ENCODE measurements at places on chromosomes 3 and 15.

DNA sequence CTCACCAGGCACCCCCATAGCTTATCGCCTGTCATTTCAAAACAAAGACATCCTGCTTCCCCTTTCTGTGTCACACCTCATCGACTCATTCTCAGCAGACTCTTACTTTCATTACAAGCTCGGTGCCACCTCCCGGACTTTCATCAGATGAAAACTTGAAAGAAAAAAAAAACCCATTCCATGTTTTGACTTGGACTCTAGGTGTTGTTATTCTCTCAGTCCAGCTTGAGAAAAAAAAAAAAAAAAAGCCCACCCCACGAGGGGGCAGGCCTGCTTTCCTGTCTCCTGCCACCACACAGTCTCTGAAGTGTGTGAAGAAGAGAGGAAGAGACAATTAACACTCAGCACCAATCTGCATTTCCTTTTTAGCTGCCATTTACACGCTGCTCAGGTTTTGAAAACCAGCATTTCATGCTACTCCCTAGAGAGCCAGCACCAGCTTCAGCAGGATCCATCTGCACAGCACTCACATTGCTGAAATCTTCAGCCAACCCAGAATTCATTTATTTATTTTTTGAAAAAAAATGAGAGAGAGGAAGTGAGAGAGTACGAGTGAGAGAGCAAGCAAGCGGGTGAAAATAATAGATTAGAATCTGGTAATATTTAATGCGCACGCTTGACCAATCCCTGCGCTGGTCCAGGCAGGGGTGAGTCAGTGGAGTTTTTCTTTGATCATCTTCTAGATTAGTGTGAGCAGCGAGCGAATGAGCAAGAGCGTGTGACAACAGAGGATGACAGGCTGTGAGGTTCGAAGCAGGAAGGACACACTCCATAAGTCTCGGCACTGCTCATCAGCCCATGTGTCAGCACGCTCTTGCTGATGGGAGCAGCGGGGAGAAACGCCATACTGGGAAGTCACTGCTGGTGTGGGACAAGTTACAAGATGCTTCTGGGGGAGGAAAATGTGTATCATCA, 23.5 kb downstream of the ZNF80 start:
- DNase-seq = peak; percentile 41

GRCh38 chr3:59161048-59161447, 111.2 kb upstream of the CFAP20DC start:
- DNase-seq = no peak

DNA sequence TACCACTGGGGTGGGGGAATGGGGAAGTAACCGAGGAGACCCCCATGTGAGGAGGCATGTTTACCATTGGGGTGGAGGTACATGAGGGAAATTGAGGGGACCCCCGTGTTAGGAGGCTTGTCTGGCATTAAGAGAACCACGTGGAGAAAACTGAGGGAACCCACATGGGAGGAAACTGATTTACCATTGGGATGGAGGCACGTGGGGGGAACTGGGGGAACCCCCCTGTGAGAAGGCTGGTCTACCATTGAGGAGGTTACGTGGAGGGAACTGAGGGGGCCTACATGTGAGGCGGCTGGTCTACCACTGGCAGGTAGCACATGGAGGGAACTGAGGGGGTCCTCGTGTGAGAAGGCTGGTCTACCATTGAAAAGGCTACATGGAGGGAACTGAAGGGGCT, 159.4 kb downstream of the FBLN2 start:
- no peak for DNase-seq

DNA sequence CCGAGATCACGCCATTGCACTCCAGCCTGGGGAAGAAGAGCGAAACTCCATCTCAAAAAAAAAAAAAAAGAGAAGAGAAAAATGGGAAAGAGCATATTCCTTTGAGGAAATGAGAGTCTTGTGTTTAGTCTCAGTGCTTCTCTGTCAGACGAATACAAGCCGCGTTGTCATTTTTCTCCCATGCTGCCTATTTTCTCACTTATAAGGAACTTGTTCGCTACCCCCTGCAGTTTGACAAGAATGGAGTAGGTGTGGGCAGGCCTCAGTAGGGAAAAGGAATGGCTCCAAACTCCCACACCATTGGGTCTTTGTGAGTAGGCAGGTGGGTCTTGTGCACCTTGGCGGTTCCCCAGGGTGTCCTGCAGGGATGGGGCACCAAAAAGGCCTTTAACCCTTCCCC, 6.5 kb downstream of the GPR160 start:
- DNase-seq = no peak

- no peak for DNase-seq
Observed at GRCh38 chr3:140131895-140132294, 196.9 kb downstream of the CLSTN2 start.

- no peak for DNase-seq
Observed at GRCh38 chr3:174342941-174343501, 516.1 kb upstream of the NAALADL2 start.

DNA sequence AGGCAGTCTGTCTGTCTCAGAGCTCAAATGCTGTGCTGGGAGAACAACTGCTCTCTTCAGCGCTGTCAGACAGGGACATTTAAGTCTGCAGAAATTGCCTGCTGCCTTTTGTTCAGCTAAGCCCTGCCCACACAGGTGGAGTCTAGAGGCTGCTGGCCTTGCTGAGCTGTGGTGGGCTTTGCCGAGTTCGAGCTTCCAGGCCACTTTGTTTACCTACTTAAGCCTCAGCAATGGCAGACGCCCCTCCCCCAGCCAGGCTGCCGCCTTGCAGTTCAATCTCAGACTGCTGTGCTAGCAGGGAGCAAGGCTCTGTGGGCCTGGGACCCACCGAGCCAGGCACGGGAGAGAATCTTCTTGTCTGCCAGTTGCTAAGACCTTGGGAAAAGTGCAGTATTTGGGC, 25.0 kb upstream of the RPP14 start:
- no peak for DNase-seq

DNA sequence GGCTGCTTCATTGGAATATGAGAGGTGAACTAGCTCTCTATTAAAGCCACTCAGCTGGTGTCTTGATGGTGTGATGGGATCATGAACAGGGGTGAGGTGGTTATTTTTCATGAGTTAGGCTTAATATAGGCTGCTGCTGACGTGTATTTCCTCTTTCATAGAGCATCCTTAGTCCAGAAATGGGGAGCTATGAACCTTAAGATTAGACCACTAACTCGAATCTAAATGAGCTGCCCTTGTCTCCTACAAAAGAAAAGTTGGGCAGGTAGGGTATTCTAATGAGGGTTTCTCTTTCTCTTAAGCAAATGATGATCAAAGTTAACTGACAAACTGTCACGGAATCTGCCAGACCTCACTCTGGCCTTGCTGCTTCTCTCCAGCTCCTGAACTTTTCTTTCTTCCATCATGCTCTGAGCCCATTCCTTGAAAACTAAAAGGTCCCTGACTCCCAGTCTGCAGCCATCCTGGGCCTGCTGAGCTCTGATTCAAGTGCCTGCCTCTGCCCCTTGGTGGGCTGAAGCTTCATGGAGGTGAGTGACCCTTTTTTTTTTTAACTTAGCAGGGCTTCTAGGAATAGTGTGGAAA, at the start of gene TRIM69:
TSS of gene TRIM69 (plus strand) at position 348 of the 585 bp plus-strand sequence. CDS start at position 525, 177 bp downstream.
- DNase-seq = no peak

- no peak for DNase-seq
Observed at GRCh38 chr15:98958918-98959639, 48.5 kb downstream of the PGPEP1L start.

GRCh38 chr3:10855083-10855870, 39.2 kb downstream of the SLC6A11 start:
- no peak for DNase-seq

DNA sequence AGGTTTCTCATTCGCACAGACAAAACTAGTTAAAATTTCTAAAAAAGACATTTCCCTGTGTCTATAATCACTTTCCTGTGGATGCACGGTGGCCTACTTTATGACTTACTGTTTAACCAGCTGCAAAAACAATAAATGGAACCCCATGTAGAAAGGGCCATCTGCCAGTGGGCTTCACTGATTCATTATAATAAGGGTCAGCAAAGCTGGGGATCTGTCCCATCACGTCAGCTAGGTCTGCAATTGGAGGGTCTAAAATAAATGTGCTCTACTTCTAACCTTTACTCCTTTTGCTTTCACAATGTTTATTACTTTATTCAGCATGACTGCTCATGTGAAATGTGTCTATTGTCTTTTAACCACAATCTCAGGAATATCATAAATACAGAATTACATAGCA, 43.1 kb upstream of the NMD3 start:
- no peak for DNase-seq

DNA sequence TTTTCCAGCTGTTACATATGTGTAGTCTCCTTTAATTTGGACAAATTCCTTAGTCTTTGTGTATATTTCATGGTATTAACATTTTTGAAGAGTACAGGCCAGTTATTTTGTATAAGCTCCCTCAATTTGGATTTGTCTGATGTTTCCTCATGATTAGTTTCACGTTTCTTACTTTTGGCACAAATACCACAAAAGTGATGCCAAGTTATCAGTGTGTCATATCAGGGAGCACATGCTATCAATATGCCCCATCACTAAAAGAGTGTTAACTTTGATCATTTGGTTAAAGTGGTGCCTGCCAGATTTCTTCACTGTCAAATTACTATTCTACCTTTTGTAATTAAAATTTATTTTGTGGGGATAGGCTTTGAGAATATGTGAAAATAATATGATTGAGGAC, 14.6 kb downstream of the PCNP start:
- no peak for DNase-seq

DNA sequence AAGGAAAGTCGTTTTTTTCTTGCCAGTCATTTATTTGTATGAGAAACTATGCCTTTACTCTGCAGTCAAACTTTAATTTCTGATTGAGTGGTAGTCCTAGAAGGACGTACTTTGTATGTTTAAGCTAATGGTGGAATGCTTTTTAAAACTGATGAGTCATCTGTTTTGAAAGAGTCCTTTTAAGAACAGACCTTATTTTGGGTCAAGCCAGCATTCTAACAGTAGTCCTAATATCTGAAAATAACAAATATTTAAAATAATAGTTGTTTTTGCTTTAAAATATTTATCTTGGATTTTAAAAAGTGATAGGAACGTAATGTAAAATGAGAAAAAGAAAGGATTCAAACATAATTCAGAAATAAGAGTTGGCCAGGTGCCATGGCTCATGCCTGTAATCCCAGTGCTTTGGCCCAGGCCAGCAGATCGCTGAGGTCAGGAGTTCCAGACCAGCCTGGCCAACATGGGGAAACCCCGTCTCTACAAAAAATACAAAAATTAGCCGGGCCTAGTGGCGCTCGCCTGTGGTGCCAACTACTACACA, 1.3 kb upstream of the LRRC58 start:
- DNase-seq = no peak

DNA sequence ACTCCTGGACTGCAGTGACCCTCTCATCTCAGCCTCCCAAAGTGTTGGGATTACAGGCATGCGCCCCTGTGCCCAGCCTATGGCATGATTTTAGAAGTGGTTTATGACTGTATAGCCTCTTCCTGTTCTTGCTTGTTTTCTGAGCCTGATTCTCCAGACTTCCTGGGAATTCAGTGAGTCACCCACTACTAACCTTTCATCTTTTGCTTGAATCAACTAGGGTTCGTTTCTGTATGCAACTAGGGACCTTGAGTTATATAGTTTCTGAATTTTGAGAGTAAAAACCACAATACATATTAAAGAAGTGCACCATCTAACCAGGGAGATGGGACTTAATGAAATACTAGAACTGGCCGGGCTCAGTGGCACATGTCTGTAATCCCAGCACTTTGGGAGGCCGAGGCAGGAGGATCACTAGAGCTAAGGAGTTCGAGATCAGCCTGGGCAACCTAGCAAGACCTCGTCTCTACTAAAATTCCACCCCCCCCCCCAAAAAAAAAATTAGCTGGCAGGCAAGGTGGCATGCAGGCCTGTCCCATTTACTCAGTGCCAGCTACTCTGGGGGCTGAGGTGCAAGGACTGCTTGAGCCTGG, 76.0 kb downstream of the ZNF609 start:
- DNase-seq = no peak

DNA sequence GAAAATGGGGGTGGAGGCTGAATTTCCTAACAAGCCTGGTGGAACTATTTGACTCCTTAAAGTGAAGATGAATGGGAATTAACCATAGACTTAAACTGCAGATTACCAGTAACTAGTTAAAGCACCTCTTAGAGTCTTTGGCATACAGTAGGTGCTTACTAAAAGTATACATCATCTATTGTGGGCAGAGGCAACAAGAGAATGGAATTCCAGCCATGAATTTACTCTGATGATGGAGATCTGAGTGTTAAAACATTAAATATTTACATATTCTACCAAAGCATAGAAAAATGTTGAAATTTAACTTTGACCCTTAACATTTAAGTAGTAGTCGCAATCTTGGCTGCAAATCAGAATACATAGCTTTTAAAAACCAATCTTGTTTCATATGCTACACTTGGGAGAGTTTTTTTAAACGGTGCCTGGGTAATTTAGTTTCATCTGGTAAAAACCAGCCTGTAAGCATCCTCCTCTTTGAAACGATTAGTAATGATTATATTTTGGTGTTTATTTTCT, 5.2 kb downstream of the UBA5 start:
- DNase-seq = no peak

DNA sequence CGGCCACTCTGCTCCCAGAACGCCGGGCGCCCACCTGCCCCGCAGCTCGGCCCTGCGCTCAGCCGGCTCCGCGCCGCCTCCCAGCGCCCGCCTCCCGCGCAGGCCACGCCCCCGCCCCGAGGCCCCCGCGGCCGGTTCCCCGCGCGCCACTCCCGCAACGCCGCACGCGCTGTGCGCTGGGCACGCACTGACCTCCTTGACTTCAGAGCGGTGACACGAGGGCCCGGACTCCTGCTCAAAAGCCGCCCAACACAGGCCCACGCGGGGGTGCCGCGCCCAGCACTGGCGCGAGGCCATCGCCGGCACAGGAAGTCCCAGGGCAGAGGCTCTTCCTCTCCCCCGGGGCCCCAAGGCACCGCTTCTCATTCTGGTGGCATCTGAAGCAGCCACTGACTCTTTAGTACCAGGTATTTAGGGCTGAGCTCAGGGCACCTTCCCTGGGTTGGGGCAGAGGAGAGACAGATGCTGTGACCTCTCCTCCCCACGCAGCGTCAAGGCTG, 12.4 kb downstream of the TNK2 start:
- peak; percentile 56 for DNase-seq

Data from activated CD8-positive, alpha-beta memory T cell treated with anti-CD3 and anti-CD28 coated beads for 1 hour (primary cell).